Esophagus mucosa (tissue), 1 donor: ENCODE measurements at places on chromosomes 5 and 9. TPM values are rescaled to one million over a fixed set of nuclear protein-coding genes. Genes with fewer than 3 reads are reported as not detected.

GRCh38 chr9:101315112-101315450 is 69.7 kb downstream of the BAAT start:
- ATAC-seq: no peak

GRCh38 chr5:57420801-57421200 is 61.8 kb downstream of the ACTBL2 start:
- ATAC-seq: no peak

GRCh38 chr5:54902791-54903473 is 82.5 kb downstream of the ESM1 start:
- ATAC-seq: peak; percentile 34

- no peak for ATAC-seq
Observed at GRCh38 chr5:22593592-22593991, 259.6 kb downstream of the CDH12 start.

DNA sequence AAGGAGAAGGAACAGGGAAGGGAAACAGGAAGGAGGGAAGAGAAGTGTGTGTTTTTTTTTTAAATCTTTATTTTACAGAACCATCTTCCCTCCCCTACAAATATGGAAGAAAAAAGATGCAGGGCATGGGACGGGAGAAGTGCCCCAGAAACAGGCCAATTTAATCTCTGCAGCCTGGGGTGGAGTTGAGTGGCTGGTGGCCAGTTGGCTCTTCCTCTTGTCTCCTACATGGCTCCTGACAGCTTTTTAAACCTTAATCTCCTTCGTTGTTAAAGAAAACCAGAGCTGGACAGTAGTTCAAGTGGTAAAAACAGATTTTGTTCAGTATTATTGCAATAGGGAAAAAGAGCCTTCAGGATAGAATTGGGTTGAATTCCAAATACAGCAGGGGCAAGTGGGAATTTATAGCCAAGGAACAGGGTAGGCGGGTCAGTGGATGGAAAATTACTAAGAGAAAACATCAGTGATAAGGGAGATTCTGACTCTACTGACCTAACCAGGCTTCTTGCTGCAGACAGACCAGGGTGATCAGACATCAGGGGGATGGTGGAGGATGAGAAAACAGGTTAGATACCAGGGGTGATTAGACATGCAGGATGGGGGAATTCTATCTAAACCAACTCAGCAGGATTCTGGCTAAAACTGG is 125.1 kb upstream of the CLINT1 start:
- ATAC-seq: no peak

DNA sequence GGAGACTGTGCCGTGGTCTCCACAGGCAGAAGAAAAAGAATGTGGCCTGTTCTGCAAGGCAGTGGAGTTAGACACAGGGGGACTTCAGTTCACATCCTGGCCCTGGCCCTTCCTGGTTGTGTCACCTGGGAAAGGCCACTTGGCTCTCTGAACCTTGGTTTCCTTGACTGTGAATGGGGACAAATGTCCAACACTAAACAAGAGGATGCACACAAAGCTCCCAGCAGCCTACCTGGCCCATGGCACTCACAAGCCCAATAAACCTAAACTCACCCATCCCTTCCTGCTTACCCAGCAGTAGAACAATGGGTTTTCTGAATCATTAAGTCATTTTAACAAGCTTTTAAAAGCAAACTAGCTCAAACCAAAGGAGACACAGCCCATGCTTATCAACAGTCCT is 103.9 kb downstream of the FRMD3 start:
- ATAC-seq: no peak

The MYMK gene
- total RNA-seq: not detected

The GAPT gene
- 0.40 TPM for total RNA-seq

DNA sequence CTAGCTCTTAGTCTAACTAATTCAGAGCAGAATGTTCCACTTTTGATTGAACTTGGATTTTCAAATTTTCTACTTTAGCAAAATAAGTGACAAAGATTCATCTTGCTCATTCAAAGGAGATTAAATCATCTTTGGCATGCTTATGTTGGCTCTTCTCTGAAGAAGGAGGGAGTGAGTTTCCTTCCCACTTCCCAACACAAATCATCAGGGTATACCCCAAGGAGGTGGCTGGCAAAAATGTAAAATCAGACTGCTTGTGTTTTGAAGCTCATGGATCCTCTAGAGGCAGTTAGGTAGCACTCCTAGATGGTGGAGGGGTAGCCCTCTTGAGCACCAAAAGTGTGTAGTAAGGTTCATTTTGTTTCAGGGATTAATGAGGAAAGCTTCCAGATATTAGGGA is 343.1 kb downstream of the OSTF1 start:
- no peak for ATAC-seq

The GLIPR2 gene
- total RNA-seq: 8.8 TPM

The CTNND2 gene
- not detected for total RNA-seq

DNA sequence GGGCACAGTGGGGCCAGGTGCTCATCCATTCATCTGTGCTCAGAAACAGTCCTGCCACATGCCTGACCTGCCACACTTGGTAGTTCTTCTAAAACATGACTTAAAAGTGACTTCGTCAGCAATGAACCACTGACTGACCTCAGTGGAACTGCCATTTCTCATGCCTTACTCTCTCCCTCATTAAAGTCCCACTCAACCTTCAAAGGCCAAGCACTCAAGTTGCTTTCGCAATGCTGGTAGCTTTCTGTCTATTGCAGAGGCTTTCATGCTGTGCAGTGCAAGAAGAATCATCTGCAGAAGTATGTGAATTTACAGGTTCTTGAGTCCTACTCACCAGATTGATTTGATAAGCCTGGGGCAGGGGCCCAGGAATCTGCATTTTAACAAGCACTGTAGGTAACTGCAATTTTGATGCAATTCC is 23.9 kb downstream of the B4GALT1 start:
- no peak for ATAC-seq

DNA sequence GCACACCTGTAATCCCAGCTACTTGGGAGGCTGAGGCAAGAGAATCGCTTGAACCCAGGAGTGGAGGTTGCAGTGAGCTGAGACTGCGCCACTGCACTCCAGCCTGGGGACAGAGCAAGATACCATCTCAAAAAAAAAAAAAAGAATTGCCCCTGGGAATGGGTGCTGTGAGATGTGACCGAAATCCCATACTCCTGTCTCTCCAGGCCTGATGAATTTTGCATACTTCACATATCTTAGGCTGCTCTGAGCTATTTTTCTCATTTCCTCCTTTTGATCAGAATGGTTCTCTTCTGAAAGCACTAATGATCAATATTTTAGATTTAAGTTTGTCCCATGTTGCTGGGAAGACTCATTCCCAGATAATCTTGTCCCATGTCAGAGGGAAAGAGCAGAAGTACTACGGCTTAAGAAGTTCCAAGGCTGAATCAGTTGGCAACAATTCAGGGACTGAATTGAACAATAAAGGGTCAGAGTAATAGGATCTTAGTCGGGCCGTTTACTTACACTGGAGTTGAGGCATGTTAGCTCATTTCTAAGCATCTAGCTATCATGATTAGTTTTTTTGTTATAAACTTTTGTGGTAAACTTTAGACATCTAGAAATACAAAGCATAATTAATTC is 44.2 kb upstream of the TENT2 start:
- ATAC-seq: no peak

GRCh38 chr5:148428848-148429247 is 45.1 kb downstream of the FBXO38 start:
- ATAC-seq: no peak

DNA sequence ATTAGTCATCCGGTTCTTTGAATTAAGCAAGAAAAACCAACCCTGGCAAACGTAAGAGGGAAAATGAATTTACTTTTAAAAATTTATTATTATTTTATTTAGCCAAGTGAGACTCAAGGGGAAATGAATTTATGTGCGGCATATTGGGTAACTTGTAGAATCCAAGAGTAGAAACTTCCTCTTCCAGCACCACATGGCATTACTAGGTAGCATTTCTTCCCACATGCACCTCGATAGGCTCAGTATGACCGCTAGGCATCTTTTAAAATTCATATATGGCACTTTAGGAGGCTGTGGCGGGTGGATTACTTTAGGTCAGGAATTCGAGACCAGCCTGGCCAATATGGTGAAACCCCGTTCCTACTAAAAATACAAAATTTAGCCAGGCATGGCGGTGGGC is 17.6 kb upstream of the MYO10 start:
- ATAC-seq: no peak

GRCh38 chr9:107270082-107270481 is 13.0 kb upstream of the RAD23B start:
- no peak for ATAC-seq

- ATAC-seq: no peak
Observed at GRCh38 chr5:143334903-143335302, 68.6 kb downstream of the NR3C1 start.

The GRM6 gene
- not detected for total RNA-seq

DNA sequence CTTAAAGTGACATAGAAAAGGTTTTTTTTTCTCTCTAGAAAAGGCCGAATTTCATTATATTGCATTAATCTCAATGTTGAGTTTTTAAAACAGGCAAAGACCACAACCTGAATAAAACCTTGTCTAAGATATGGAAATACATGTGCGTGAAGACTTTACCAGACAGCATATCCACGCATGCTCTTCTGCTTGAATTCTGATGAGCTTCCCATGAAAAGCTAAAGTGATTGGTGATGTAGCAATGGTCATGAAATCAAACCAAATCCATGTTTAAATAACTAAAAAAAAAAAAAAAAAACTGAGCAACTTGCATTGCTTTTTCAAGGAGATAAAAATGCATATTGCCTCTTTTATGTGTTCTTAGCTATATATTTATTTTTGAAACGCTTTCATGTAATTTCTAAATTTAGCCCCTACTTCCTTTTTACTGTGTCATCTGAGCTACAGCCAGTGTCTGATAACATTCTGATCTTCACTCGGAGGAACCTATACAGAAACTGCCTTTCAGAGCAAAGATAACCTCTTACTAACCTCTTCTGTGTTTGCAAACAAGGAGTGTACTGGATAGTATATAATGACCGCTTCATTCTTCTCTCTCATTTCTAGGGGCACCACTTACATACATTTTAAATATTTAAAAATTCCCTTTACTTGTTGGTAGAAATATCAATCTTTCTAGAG is 179.1 kb upstream of the GNA14 start:
- ATAC-seq: no peak
